Ascending aorta (tissue), 2 donors: ENCODE measurements at places on chromosomes 3 and 15.

GRCh38 chr3:138726946-138727730, 107.6 kb downstream of the PIK3CB start:
- DNase-seq: no peak

GRCh38 chr3:51954105-51954504, 1.1 kb upstream of the GPR62 start:
- DNase-seq: no peak

DNA sequence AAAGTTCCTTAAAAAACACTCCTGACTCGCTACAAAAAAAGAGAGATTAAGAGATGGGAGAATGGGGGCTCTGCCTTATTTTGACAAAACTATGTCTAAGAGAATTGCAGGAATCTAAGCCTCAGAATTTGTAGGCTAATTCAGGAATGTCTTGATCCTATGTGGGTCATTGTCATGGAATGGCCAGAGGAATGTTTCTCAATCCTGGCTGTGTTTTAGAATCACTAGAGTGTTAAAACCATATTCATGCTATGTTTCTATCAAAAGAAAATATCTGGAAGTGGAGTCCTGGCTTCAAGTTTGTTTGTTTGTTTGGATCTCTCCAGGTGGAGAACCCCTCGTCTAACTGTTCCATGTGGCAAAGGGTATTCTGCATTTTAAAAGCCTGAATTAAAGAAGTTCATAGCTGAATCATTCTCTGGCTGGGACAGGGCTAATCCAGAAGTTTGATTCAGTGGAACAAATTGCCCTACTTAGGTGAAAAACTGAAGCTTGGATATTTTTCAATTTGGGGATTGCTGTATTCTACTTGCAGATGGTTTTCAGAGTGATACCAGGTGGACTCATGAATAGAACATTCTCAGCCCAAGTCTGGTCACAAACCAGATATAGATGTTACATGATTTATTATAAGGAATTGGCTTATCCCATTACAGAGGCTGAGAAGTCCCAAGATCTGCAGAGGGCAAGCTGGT, 28.2 kb downstream of the GJD2 start:
- DNase-seq: no peak

- no peak for DNase-seq
Measured at GRCh38 chr3:62228467-62228866, 144.9 kb downstream of the FEZF2 start.

DNA sequence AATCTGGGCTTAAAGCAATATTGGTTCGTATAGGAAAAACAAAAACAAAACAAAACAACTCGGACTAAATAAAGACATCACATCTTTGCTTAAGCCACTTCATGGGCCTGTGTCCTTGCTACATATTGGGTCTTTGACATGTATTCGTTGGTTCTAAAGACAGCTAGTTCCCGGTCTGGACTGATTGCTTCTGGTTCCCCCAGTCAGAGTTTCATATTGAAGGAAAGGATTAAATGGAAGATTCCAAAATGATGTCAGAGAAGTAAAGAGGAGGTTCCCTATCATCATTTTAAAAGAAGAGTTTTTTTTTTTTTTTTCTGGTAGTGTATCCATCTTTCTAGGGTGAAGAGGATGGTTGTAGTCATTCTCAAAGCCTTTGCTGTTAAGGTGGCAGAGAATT, 2.3 kb downstream of the OXSR1 start:
- no peak for DNase-seq

GRCh38 chr15:67296188-67296587, 41.6 kb downstream of the IQCH start:
- DNase-seq: no peak

GRCh38 chr3:95655363-95655986, 1158.9 kb upstream of the EPHA6 start:
- no peak for DNase-seq

GRCh38 chr3:185207931-185208746, 45.7 kb downstream of the EHHADH start:
- DNase-seq: no peak

- no peak for DNase-seq
Measured at GRCh38 chr3:116276675-116277074, 168.6 kb downstream of the LSAMP start.

DNA sequence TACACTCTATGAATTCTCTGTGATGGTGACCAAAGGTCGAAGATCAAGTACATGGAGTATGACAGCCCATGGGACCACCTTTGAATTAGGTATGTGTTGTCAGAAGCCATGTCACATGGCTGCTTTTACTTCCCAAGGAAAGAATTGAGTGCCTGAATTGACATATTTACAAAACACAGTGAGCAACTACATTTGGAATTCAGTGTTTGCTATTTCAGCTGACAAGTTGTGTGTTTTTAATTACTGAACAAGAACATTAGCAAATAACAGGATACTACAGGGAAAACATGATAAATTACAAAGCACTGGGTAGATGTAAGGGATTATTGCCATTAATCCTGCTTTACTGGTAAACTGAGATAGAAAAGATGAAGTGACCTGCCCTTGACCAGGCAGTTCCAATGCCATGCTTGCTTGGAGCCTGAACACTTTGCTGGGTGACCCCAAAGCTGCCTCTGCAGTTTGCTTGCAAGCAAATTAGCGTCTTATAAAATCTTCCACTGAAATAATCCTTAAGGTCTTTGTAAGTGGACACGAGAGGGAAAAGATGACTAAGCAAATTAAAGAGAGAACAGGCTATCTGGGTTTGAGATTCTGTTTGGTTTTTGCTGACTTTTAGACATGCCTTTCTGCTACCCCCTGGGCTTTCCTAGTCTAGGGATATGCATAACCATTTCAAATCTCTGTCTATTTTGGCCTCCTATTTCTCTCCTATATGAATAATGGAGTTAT, 98.2 kb downstream of the HCN4 start:
- no peak for DNase-seq

GRCh38 chr3:135366816-135367215, 571.8 kb downstream of the EPHB1 start:
- no peak for DNase-seq

DNA sequence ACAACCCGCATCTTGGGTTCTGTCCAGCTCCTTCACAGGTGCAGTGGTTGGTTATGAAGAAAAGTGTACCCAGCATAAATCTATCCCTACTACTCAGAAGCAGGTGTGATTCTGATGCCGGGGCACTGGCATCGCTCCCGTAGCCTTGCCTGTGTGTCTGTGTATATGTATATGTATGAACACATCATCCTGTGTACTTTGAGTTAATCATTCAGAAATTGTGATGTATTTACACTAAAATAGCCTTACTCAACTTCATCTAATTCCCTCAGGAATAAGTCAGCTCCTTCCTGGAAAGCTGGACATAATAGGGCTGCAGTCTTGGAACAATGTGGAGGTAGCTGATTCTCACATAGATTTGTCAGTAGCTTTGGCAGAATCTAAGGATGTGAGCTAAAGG, 6.7 kb upstream of the ZBED2 start:
- no peak for DNase-seq

DNA sequence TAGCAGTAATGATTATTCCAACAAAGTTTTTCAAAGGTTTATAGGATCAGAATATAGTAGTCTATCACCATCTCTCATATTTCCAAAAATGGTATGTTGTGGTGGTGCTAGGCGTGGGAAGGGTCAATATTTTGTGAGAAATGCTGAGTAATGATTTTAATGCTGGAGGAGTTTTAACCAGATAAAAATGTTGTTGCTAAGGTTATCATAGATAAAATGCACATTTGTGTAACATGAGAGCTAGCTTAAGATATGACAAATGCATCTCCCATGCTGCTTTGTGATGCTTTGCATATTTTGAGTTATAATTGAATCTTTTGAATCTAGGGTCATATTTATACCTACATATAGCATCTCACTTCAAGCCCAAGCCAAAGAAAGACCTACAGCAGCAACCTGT, 103.9 kb upstream of the ROBO1 start:
- DNase-seq: no peak

GRCh38 chr3:34419801-34420200, 621.4 kb downstream of the PDCD6IP start:
- DNase-seq: no peak

GRCh38 chr15:40219801-40220200, 19.1 kb upstream of the PAK6 start:
- DNase-seq: no peak

GRCh38 chr15:51706926-51707608, 25.8 kb downstream of the SCG3 start:
- DNase-seq: no peak

DNA sequence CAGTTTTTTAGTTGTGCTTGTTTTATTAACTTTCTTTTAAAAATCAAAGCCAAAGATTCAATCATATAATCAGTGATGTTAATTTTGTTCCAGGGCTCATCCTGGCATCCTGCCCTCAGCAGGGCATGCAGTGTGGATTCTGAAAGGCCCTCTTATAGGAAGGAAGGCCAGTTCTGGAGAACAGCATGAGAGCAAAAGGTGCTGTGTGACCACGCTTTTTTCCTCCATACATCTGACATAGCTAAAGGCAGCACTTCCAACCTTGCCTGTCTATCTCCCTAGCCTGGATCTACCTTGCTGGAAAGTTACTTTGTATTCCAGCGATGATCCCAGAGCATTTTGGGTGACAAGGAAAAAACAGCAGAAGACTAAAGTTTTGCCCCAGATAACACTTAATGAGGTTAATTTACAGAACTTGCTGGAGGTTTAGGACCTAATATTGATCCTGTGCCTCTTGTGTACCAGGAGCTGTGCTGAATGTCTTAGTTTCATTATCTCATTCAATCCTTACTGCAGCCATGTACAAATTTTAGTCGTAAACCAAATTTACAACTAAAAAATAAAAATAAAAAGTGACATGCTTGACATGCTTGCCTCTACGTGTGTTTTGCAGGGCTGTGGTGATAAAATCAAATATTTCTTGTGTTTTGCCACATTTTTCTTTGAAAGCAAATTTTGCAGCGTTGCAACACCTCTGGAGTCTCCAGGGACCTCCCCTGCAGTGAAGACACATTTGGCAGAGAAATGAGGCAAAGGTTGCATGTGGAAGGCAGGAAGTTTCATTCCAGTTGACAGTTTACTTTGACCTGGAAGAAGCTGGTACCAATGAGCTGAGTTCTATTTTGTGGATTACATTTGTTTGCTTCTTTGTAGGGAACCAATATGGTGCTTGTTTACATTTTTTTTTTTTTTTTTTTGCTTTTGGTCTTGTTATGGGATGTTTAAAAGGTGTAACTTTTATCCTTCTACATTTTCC, 13.2 kb downstream of the IL1RAP start:
- DNase-seq: no peak

DNA sequence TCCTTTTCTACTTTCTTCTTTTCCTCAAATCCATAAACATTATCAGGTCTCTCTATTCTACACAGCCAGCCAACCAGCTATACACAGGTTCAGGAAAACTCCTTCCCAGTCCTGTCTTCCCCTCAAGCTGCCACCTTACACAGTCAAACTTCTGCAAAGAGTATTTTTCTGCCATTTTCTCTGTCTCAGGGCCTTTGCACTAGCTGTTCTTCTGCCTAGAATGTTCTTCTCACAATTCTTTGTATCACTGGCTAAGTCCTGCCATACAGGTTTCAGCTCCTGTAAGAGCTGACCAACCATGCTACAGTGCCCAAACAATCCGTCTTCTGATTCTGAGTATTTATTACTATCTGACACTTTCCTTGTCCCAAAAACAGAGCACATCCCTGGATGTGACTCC, 278.3 kb upstream of the ICE2 start:
- no peak for DNase-seq

DNA sequence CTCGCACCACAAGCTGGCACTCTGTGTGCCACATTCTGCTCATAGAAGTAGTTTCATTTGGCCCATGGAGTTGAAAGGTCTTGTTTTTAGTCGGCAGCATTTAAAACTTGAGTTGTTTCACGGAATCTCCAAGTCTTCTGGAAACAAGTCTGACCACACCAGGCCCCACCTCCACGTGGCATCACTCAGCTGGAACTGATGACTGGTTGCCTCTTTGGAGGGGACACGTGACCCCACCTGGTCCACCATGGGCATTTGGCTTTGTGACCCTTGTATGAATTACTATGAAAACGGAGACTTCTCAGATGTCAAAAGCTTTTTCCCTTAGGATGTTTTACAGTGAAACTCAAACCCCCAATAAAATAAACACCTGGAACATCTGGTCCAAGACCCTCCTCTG, 74.9 kb downstream of the NTRK3 start:
- DNase-seq: no peak

- DNase-seq: no peak
Measured at GRCh38 chr15:74420193-74420905, 13.4 kb downstream of the SEMA7A start.

GRCh38 chr3:10986592-10986991, 6.0 kb upstream of the SLC6A1 start:
- DNase-seq: no peak

DNA sequence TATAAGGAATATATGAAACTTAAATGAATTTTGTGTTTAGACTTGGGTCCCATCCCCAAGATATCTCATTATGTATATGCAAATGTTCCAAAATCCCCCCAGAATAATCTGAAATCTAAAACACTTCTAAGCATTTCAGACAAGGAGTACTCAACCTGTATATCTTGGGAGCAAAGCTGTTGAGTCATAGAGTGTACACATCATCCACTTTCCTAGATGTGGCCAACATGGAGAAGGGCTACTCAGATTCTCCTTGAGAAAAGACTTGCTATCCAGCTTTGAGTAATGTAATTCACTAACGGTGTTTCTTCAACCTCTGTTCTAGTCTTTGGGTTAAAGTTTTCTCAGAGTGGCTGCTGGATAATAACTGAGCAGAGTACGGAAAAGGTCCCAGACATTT, 215.5 kb upstream of the POU1F1 start:
- DNase-seq: no peak

GRCh38 chr3:172203522-172204258, 164.3 kb downstream of the FNDC3B start:
- no peak for DNase-seq

DNA sequence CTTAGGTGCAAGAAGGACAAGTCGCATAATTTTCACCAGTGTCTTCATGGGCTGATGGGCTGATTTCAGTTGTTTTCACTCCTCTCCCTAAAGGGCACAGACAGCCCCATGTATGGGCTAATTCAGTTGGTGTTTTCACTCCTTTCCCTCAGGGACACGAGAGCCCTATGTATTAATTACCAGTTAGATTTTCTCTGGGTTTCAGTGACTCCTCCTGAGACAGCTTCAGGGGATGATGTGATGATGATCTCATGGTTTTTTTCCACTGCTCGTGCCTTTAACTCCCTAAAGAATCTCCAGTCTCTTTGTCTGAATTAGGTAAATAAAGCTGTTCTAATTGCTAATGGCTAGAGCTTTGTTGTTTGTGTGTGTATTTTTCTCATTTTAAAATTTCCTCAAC, 9.9 kb downstream of the RAMAC start:
- no peak for DNase-seq

DNA sequence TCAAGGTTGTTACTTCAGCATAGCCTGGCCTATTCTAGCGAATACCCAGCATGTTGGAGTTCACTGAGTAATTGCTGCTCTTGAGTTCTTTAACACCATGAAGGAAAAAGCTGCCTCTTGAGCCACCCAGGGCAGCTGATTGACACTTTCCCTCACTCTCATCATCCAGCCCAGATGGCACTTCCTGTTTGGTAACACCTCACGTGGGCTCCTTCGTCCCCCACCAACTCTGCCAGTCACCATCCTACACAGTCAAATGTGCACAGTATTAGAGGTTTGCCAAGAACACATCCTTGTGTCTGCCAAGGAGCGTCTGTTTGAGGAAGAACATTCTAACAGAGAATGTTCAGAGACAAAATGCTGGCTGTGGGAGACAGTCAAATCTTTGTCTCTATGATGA, 266.3 kb downstream of the RPLP1 start:
- peak; percentile 49 for DNase-seq
